ENCODE measurements at places on chromosomes 13 and 19. TPM values are rescaled to one million over a fixed set of nuclear protein-coding genes. Genes with fewer than 3 reads are reported as not detected.

- no peak for DNase-seq
Observed at GRCh38 chr13:99926014-99926731, 45.4 kb downstream of the ZIC5 start.

DNA sequence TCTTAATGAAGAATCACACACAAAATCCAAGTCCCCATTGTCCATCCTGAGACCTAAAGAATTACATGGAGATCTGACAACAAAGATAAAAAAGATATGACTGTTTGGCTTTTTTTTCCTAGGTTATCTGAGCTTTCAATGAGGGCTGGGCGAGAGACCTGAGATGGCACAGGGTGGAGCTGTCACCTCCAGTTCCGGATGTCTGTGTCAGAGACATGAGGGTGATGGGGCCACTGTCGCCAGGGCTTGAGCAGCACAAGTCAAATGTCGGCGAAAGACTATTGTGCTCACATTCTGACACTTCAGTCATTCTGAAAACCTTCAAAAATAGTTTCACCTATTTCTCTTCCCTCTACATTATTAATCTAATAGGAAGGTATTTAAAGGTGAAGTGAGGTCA lies 65.7 kb downstream of the SLC7A1 start:
- no peak for DNase-seq

DNA sequence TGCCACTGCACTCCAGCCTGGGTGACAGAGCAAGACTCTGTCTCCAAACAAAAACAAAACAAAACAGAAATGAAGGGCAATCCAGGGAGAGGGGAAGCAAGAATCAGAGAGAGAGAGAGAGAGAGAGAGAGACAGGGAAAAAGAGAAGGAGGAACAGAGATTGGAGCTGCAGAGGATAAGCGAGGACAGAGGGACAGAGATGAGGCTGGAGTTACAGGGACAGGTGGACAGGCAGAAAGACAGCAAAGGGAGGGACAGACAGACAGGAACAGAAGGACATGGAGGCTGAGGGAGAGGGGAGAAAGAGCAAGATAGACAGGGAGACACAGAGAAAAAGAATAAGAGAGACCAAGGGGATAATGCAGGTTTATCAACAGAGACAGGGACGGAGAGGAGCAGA lies 1.3 kb upstream of the CRX start:
- DNase-seq = no peak

GRCh38 chr19:33294058-33294798 lies 8.1 kb downstream of the CEBPA start:
- DNase-seq = no peak

- peak; percentile 83 for DNase-seq
Observed at GRCh38 chr13:25943658-25944057, 108.2 kb downstream of the SHISA2 start.

DNA sequence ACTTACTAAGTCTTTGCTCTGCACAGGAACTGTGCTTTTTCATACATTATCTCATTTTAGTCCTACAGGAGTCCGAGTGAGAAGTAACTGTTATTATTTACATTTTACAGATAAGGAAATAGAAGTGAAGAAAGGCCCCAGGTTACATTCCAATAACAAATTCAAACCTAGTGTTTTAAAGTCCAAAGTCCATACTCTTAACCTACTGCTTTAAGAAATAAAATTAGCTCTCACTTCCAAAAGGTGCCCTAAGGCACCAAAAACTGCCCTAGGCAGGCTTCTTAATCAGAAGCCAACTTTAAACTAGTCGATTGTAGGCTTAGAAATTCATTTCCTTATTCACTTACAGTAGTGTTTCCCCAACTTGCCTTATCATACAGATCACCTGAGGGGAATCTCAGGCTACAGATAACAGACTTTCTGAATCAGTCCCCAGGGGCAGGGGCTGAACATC lies 555.9 kb downstream of the DIAPH3 start:
- no peak for DNase-seq

MAMSTR gene
- total RNA-seq = 0.72 TPM

TIMM44 gene
- total RNA-seq = 108 TPM

REXO1 gene
- 14.5 TPM for total RNA-seq

MUC16 gene
- under 0.01 TPM for total RNA-seq

DNA sequence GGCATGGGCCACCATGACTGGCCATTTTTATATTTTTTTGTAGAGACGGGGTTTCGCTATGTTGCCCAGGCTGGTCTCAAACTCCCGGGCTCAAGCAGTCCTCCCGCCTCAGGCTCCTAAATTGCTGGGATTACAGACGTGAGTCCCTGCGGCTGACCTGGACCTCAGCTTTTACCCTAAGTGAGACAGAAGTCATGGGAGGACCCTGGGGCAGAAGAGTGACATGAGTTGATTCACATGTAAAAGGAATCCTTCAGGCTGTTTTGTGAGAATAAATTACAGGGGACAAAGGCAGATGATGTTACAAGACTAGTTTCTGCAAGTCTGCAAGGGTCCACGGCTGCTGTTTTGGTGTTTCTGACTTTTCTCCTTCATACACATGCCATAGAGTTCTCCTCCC lies 2.6 kb upstream of the BCAM start:
- no peak for DNase-seq

DNA sequence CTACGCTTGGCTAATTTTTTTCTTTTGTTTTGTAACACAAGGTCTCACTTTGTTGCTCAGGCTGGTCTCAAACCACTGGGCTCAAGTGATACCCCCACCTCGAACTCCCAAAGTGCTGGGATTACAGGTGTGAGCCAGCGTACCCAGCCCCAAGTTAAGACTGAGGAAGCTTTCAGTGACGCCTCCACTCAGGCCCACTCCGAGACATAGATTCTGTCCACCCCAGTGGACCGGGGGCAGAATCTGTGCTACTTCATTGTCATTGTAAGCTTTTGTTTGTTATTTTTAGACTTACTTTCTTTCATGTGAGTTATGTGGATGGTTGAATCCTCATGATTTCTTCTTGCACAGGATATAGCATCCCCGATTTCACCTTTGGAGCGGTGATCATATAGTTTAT lies 156.9 kb upstream of the TSHZ3 start:
- no peak for DNase-seq

- DNase-seq = no peak
Observed at GRCh38 chr19:44557933-44558332, 28.5 kb upstream of the CEACAM20 start.

GRCh38 chr13:41099986-41100385 lies 32.6 kb downstream of the KBTBD6 start:
- no peak for DNase-seq

DNA sequence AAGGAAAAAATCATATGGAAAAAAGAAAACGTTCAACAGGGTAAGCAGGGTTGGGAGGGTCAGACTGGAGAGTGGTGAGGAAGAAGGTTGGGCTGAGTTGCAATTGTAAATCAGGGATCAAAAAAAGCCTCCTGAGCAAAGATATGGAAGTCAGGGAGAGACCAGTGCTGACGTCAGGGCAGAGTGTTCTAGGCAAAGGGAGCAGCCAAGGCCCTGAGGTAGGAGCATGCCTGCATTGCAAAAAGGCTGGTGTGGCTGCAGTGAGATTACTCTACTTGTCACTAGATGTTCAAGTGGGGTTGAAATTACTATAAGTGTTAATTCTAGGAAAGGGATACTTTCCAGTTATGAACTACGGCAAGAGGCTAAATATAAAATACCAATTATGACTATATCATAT lies 562.0 kb downstream of the MYO16 start:
- DNase-seq = no peak

FAM216B gene
- total RNA-seq = not detected

DNA sequence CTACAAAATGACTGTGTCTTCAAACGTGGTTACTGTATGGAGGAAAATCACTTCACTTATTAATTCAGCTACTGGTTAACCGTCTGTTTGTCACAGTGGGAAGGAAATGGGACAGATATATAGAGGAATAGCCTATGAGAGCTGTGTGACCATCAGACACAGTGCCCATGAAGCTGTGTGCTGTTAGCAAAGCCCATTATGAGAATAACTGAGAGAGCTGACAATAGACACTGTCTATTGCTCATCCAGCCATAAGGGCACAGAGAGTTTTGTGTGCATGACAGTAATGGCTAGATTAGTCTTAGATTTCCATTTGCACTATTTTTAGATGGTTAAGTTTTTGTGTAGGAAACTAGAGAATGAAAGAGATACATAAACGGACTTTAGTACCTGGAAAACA lies 64.1 kb upstream of the POSTN start:
- DNase-seq = no peak

DNA sequence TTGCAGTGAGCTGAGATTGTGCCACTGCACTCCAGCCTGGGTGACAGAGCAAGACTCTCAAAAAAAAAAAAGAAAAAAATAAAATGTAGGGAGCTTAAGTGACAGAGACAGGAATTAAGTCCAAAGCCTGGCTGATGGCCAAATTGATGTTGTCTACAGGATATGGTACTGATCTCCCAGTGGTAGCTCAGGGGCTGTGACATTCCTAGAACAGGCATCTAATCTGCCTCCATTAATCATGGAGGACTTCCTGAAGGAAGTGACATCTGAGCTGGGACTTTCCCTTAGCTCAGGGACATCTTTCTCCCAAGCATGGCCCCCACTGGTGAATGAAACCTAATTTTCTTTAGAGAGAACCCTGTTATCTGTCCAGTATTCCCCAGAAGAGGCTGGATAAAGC lies 11.4 kb upstream of the EDDM13 start:
- DNase-seq = no peak

DNA sequence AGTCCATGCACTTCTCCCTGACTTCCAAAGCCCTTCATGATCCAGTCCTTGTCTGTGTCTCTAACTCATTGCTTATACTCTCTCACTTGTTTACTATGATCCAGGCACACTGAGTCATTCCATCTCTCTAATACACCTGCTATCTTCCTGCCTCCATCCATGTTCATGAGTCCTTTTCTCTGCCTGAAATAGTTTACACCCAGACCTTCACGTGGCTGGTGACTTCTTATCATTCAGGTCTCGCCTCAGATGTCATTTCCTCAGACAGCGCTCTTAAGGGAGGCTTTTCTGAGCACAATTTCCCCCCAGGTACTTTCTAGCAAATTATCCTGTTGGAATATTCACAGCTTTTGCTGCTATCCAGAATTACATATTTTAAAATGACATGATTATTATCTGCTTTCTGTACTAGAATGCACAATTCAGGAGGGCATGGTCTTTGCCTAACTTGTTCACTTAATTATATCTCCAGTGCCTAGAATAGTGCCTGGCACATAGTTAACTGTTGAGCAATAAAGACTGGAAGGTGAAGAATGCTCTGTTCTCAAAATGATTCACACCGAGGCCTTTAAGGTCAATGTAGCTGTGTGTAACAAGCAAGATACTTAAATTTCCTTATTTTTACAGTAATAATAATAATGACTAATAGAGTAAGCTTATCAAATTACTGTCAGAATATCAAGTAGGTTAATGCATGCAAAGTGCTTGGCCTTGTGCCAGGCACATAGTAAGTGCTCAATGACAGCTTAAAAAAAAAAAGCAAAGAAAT lies 183.7 kb upstream of the SPRY2 start:
- DNase-seq = no peak

- no peak for DNase-seq
Observed at GRCh38 chr13:39130301-39130700, 92.0 kb downstream of the NHLRC3 start.

DNA sequence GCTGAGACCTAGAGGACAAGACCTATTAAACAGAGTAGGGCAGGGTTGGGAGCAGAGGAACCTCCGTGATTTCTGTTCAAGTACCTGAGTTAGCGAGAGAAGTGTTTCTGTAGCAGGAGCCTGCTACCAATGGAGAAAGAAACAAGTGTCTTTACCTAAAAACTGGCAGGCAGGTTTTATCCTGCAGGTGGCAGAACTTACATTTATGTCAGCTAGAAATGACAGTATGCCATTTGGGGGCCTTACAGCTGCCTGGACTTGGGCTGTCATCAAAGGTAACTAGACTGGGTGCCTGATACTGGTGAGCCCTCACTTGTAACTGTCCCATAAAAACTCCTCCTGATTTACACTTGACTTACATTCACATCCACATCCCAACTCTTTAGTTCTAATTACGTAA lies 185.3 kb upstream of the MIR17HG start:
- no peak for DNase-seq

DNA sequence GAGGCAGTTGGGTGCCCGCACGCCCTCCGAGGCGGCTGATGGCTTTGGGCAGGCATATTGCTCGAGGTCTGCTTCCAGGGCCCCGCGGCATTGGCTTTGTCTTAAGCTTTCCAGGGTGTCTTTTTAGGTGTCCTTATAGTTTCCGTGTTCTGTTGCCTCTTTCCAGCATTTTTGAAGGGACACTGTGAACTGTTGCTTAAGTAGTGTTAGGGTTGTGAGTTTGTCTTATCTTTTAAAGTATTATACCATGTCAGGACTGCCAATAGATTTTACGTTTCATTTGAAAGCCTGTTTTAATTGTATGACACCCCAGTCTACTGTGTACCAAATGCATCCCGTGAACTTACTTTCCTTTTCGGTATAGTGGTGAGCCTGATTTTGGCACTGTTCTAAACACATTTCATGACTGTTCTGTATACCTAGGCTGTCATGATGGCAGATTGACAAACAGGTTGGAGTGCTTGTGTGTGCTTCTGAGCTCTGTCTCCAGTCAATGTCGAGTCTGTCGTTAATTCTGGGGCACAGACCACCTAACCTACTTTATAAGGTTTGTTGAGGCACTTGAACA lies 656 bp downstream of the PCCA start:
- DNase-seq = no peak

RFX1 gene
- 4.5 TPM for total RNA-seq

SOHLH2 gene
- not detected for total RNA-seq

DNA sequence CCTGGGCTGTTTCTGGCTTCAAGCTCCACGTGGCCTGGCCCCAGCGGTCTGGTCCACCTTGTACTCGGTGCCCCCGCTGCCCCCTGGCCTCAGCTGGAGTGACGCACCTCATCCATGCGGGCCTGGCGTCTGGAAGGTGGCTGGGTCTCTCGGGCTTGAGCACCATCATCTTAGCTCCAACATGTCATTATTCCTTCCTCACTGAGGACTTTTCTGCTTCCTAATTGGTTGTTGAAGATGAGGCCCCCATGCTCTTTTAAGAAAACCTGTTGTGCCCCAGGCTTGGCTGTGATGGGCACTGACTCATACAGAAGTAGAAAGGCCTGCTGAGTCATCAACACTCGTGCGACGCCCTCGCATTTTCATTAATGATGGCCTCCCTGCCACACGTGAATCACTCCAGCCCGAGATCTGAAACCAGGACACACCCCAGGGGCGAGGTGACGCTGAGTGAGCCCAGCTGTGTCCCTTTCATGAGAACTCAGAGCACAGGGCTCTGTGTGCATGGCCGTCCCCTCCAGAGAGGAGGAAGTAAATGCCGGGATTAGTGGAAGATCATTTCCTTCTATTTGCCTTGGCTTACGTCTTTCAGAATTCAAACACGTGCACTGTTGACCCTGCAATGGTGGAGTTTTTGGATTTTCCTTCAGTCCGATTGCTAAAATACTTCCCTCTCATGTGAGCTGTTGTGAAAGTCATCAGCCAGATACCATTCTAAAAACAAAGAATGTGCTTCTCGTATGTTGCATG lies 14.0 kb upstream of the GJA3 start:
- no peak for DNase-seq

GRCh38 chr13:24746618-24747247 lies 17.2 kb upstream of the RNF17 start:
- no peak for DNase-seq

SUGP1 gene
- total RNA-seq = 30.0 TPM
